ENCODE measurements at places on chromosomes 7 and 10.

GRCh38 chr10:100744136-100744986 is 1.0 kb upstream of the PAX2 start:
- DNase-seq = no peak

GRCh38 chr10:74925708-74926107 is 99.3 kb downstream of the KAT6B start:
- no peak for DNase-seq

DNA sequence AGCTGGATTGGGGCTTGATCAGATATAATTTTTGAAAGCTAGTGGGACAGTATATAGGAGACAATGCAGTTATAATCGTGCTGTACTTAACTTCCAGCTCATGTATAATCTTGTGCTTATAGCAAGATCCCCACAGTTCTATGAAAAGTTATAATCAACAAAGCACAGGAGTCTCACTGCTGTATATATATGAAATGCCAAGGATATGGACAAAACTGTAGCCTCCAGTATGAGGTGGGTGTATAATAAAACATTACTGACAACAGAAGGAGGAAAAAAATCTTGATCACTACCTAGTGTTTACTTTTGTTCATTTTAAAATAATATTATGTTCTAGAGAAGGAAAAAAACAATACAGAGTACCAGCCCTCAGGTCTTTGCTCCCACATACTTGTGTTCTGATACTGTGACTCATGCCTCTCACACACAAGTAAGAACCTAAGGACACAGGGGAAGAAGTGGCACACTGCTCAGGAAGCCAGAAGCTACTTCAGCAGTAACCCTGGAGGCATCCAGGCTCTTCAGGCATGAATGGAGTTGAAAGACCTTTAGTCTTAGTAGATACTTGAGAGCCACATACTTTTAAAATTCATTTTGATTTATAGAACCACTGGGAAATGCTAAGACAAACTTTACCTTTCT is 265.7 kb upstream of the IMMP2L start:
- no peak for DNase-seq

- no peak for DNase-seq
Measured at GRCh38 chr7:101767544-101767943, 49.9 kb upstream of the CUX1 start.

DNA sequence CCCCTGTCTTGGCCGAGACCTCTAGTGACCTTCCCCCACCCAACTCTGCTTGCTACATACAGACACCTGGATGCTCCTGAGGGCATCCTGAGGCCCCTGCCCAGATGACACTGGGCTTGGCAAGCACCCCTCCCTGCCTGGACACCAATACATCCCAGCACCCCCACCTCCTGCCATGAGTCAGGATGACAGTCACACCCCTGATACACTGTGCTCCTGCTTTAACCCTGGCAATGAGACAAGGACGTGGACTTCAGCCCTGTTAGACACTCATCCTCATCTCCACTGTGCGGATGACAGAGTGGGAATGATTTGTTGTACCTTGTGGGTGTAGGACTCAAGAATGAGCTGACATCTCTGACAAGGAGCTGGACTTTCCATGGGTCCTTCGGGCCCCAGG is 186.3 kb upstream of the ADCY1 start:
- no peak for DNase-seq

- no peak for DNase-seq
Measured at GRCh38 chr7:54719974-54720373, 39.0 kb downstream of the SEC61G start.

GRCh38 chr10:94320285-94320914 is 42.3 kb downstream of the NOC3L start:
- peak; percentile 14 for DNase-seq

DNA sequence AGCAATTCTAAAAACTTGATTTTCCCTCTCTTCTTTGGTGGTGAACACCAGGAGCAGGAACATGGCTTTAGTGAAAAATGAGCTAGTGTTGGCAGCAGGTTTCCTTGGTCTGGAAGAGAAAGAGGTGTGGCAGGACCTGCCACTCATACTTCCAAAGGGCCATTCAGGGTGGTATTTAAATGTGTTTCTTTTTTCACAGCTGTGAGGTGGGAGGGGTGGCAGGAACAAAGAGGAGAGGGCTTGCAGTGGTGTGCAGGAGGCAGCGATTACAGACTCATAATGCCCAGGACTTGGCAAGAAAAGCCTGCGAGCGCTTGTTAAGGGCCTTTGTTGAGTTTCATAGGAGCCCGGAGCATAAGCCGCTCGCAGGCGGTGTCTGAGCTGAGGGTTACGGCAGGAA is 36.8 kb downstream of the WIPF3 start:
- DNase-seq = no peak

GRCh38 chr7:142585425-142585824 is 163.8 kb upstream of the PRSS1 start:
- no peak for DNase-seq

- DNase-seq = no peak
Measured at GRCh38 chr7:95141755-95142154, 182.6 kb downstream of the PON1 start.

- no peak for DNase-seq
Measured at GRCh38 chr7:151374139-151374538, 32.5 kb downstream of the NUB1 start.

DNA sequence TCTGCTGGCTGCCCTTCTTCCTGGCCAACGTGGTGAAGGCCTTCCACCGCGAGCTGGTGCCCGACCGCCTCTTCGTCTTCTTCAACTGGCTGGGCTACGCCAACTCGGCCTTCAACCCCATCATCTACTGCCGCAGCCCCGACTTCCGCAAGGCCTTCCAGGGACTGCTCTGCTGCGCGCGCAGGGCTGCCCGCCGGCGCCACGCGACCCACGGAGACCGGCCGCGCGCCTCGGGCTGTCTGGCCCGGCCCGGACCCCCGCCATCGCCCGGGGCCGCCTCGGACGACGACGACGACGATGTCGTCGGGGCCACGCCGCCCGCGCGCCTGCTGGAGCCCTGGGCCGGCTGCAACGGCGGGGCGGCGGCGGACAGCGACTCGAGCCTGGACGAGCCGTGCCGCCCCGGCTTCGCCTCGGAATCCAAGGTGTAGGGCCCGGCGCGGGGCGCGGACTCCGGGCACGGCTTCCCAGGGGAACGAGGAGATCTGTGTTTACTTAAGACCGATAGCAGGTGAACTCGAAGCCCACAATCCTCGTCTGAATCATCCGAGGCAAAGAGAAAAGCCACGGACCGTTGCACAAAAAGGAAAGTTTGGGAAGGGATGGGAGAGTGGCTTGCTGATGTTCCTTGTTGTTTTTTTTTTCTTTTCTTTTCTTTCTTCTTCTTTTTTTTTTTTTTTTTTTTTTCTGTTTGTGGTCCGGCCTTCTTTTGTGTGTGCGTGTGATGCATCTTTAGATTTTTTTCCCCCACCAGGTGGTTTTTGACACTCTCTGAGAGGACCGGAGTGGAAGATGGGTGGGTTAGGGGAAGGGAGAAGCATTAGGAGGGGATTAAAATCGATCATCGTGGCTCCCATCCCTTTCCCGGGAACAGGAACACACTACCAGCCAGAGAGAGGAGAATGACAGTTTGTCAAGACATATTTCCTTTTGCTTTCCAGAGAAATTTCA is 1.7 kb downstream of the ADRB1 start:
- no peak for DNase-seq

- DNase-seq = no peak
Measured at GRCh38 chr7:159042103-159042502, 102.6 kb downstream of the VIPR2 start.

- no peak for DNase-seq
Measured at GRCh38 chr7:64101943-64102655, 56.9 kb downstream of the ZNF727 start.

GRCh38 chr7:2646680-2647571 is 15.1 kb downstream of the TTYH3 start:
- DNase-seq = no peak

- no peak for DNase-seq
Measured at GRCh38 chr7:138750473-138750872, 47.3 kb upstream of the TMEM213 start.

DNA sequence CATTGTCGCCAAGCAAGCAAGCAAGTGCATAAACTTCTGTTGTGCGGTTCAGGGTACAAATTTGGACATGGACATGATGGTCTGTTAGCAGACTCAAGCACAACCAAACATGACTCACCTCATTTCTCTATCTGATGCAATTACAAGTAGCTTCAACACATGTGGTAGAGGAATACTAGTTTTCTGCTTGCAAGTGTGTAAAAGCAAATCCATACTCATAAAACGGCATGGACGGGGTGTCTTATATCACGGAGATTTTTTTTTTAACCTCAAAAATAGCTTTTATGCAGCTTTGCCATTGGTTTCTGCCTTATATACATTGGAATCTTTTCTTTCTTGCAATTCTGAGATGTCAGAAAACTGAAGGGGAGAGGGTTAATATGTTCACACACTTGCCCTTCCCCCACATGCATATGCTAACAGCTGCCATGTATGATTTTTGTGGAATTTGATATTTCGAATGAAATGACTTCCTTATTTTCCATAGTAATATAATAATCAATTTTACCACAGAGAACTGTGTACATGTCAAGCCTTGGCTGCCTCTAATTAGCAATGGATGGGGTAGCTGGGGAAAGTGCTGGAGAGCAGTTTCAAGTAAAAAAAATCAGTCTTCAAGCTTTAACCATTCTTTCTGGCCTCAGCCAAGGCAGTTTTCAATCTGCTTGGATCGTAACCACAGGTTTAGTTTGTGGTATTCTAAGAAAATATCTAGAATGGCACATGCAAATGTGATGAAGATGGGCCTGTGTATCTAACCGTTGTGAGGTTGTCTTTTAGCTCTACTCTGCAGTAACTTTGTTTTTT is 106.0 kb upstream of the PDCD4 start:
- no peak for DNase-seq

DNA sequence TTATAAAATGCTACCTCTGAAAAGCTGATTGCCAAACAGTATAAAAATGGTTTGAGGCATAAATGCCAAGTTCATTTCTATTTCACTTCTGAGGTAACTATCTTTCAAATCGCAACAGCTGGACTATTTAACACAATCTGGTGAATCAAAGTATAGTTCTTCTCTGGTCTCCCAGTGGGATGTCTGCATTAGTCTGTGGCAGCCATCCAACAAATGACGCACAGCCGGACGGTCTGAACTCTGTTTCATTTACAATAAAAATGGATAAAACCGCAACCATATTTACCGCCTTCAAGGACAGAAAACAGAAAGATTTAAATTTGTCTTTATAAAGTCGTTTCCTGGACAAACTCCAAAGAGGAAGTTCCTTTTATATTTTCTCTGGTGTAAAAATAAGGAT is 41.9 kb downstream of the ENO4 start:
- DNase-seq = no peak

GRCh38 chr7:96993094-96993865 is 12.1 kb upstream of the DLX6 start:
- no peak for DNase-seq

DNA sequence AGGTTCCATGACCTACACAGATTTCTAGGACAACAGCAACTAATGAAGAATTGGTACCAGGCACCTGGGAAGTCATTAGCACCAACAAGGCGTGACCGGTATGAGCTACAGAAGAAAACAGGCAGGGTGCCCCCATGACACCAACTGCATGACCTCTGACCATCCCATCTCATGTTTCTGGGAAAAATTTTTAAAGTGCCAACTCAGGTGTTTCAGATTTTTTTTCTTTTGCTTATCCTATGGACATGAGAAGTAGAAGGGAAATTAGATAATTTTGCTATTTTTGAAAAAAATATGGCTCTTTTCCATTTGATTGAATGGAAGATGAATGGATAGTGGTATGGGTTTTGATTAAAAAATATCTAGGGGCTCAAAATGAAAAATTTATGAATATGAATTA is 154.8 kb downstream of the NRCAM start:
- no peak for DNase-seq

DNA sequence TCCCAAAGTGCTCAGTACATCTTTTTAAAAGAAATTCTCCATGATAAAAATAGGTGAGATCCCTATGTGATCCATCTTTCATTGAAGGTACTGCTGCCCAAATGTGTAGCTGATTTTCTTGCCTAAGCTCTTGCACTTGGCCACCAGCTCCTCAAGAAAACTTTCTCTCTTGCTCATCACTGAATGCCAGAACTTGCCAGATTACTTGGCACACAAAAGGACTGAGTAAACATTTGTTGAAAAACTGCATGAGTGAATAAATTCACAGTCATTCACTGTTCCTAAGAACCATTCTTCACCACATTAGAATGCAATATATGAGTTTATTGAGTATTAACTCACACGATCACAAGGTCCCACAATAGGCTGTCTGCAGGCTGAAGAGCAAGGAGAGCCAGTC is 99.9 kb downstream of the TRIL start:
- DNase-seq = no peak

- DNase-seq = no peak
Measured at GRCh38 chr10:11242443-11243387, 225.0 kb downstream of the CELF2 start.

- no peak for DNase-seq
Measured at GRCh38 chr10:28668363-28669226, 8.7 kb upstream of the BAMBI start.

DNA sequence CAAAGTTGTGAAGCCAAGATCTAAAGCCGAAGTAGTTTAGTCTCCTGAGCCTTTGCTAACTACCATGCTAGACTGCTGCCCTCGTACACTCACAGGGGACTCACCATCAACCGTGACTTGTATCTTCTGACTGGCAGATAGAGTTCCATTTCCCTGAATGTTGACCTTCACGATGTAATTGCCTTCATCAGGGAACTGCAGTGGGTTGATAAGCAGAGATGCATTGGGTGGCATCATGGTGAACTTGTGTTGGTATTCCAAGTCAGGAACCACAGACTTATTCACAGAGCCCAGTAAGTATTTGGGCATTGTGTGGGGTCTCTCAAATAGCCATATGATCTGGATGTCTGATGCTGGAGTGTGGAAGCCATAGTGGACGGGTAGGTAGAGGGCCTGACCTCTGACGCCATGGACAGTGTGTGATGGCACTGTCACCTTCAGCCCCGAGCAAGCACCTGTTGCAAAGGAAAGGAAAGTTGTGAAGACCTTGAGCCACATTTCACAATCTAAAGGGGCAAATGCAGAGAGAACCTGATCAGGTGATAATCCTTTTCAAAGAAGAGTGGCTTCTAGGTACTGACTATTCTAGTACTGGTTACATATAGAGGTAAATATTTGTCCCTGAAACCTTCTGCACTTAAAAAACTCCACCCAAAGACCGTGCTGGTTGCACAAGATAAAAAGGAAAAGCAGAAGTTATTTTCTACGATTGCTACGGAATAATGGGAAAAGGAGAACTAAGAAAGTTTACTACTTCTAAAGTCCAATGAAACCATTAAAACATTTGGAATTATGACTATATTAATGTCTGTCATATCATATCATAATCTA is 7.1 kb downstream of the HEPACAM2 start:
- DNase-seq = no peak

GRCh38 chr7:115793958-115794702 is 236.4 kb downstream of the TFEC start:
- DNase-seq = no peak

GRCh38 chr7:101896941-101897340 is 79.5 kb downstream of the CUX1 start:
- DNase-seq = no peak

- no peak for DNase-seq
Measured at GRCh38 chr7:108078211-108078673, 51.9 kb downstream of the LAMB4 start.

GRCh38 chr7:102146122-102146521 is 140.5 kb upstream of the SH2B2 start:
- DNase-seq = no peak

GRCh38 chr7:114657279-114657678 is 242.7 kb downstream of the FOXP2 start:
- no peak for DNase-seq

Data from HL-60 (cell line).